Heart left ventricle (tissue), 16 donors: ENCODE measurements at places on chromosomes 11 and 22. TPM values are rescaled to one million over a fixed set of nuclear protein-coding genes. Genes with fewer than 3 reads are reported as not detected.

DNA sequence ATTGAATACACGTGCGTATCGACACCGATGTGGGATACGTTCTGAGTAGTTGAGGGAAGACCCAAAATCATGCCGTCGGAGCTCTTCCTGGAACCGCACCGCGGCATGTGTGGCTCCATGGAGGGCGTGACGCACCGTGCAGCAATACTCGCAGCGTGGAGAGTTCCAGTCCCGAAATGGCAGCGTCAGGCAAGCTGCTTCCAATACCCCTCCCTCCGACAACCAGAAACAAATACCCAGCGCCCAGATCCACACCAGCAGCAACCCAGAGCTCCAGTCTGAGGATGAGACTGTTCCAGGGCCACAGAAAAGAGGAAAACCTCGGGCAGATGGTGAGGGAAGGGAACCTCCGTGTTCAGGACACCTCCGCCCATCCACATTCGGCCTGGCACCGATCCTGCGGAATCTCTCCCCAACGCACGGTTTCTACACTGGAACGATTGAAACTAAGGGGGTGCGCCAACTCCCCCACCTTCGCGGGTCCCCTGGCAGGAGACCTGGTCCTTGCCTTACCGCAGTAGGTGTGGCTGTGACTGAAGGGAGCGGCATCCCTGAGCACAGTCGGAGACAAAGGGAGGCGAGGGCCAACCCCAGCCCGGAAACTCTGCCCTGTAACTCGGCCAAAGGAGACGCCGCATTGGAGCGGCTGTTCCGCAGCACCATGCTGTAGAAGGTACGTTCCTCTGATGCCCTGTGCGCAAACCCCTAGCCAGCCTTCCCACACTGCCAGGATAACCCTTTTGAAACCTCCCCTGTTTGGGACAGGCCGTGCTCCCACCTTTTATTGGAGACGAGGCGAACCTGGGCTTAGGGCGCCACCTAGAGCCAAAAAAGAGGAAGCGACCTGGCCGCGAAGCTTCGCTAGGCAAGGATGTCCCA lies 28.2 kb downstream of the DBX1 start:
- peak; percentile 46 for DNase-seq

DNA sequence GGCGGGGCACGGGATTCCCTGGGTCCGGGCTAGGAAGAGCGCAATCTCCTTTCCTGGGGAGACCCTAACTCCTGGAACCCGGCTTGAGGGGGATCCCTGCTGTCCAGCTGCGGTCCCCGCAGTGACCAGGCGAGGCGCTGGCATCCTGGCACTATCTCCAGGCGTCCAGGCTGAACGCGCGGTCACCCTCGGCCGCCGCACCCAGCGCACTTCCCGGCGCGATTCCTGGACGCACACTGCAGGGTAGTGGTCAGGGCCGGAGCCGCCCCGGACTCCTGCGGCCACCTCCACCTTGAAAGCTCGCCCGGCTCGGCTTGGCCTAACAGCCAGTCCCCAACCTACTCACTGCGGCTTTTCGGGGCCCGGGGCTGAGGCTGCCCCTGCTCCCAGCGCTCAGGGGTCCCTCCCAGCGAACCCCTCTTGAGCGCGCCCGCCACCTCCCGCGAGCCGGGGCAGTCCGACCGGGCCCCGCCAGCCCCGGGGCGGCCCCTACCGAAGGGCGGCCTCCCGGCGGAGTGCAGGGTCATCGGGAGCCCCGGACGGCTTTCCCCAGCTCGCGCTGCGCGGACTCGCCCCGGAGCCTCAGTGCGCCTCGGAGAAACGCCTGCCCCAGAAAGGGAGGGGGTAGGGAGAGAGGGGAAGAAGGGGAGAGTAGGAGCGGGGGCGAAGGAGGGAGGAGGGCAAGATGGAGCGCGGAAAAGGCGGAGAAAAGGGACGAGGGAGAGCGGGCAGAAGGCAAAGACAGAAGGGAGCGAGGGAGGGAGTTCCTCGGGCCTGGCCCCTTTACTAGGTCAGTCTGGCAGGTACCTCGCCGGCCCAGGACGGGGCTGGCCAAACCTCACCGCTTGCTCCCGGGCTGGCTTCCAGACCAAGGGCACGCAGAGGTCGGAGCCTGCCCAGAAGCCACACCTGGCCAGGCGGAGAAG lies 1.0 kb downstream of the POU2AF3 start:
- DNase-seq: peak; percentile 73

DNA sequence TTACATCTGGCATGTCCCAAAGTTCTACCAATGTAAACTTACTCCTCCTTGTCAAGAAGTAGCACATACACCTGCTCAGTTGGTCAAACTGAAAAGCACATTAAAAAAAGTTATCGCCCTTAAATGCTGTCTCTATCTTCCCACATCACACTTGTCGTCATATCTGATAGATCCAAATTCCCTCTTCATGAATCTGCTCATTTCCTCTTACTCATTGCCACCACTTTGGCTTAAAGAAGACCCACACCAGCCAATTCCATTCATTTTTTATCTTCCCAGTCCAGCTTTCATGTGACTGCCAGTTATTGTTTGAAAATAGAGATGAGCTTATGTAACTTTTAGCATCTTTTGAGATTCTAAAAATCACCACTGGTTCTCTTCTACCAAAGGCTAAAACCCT lies 305.9 kb upstream of the MTNR1B start:
- no peak for DNase-seq

DNA sequence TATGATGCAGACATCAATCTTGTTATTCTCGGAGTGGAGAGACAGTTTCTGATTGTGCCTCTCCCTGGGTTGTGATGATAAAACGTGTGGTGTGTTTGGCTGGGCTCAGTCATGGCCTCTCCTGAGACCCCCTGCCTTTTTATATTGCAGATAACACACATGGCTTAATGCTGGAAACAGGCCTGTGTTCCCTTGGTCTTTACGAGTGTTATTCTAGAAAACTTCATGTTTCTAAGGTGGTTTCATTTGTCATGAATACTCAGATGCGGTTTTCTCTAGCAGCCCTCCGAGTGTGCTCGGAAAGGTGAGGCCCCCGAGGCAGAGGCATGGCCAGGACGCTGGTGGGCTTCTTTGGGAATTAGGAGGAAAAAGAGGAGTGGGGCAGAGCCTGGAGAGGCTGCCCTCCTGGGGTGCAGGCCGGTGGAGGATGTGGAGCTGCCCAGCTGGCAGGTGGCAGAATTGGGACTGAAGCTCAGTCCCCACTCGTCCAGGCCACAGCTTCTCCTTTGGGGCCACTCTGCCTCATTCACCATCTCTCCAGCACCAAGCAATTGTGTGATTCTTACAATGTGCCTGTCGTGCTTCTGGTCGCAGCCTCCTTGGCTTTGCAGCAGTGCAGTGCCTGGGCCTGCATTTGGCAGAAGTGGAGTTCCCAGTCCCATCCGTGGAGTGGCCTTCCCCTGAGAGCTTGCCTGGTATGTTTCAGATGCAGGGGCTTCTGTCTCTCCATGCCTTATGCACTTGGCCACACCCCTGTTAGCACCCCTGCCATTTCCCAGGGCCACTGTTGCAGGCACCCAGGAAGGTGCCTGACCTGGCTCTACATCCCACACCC lies 309.6 kb downstream of the TBC1D22A start:
- DNase-seq: no peak

- DNase-seq: no peak
These were observed 5.5 kb downstream of the TOLLIP start for GRCh38 chr11:1303973-1304372.

- DNase-seq: no peak
These were observed 79.1 kb upstream of the AKIP1 start for GRCh38 chr11:8831861-8832260.

DNA sequence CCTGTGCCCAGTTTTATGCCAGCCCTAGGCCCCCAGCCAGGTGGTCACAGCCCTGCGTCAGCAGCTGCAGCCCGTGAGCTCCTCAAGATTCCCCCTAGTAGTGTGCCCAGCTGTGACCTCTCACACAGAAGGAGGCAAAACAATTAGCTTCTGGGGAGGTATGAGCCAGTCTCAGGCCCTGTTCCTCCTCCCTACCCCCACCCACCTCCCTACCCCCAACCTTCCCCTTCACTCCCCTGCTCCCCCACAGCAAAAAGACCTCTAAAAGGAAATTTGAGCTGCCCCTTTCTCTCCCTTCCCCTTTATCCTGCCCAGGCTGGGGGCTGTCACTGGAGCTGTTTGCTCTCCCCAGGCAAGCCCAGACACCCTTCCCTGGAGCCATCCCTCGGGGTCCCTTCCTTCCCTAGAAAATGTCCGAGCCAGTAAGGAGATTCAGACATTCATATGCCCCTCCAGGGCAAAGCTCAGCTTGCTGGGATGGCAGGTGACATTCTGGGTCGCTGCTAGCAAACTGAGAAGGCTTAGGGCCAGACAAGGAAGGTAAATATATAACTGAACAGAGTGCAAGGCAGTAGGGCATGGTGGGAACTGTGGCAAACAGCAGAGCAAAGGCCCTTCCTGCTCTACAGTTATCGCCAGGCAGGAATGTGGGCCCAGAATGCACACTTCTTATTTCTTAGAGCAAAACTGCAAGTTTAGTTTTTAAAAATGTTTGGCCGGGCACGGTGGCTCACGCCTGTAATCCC lies 300.2 kb downstream of the MN1 start:
- DNase-seq: no peak

DNA sequence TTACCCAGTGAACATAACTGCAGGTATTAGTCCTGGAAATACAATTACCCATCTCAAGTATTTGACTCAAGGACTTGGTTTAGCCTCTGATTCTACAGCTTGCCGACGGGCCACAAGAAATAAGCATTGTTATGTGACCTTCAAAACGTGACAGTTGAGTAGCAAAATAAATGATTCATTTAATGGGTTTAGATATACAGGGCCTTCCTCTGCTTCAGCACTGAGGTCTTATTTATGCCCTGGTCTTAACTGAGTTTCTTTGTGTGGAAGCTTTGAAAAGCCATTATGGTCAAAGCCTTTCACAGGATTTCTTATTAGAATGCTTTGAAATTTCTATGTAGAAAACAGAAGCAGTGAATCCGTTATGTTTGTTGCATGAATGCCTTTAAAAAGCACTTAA lies 899.2 kb upstream of the API5 start:
- DNase-seq: no peak

DNA sequence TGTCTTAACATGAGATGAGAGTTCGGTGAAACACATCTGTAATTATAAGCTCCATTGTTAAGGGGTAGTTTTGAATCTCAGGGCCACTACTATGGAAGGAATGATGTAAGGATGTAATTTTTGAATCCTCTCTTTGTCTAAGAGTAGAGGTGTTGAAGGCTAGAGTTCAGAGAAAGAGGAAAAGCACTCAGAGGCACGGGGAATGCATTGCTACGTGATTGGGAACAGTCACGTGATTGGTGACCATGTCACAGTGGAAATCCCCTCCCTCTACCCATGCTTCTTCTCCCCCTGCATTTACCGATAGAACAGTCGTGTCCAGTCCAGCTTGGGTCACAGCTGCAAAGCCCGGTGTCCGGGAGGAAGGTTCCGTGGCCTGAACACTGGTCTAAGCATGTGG lies 230.3 kb upstream of the NARS2 start:
- no peak for DNase-seq

- DNase-seq: no peak
These were observed 180.8 kb downstream of the BRD1 start for GRCh38 chr22:49646876-49647275.

DNA sequence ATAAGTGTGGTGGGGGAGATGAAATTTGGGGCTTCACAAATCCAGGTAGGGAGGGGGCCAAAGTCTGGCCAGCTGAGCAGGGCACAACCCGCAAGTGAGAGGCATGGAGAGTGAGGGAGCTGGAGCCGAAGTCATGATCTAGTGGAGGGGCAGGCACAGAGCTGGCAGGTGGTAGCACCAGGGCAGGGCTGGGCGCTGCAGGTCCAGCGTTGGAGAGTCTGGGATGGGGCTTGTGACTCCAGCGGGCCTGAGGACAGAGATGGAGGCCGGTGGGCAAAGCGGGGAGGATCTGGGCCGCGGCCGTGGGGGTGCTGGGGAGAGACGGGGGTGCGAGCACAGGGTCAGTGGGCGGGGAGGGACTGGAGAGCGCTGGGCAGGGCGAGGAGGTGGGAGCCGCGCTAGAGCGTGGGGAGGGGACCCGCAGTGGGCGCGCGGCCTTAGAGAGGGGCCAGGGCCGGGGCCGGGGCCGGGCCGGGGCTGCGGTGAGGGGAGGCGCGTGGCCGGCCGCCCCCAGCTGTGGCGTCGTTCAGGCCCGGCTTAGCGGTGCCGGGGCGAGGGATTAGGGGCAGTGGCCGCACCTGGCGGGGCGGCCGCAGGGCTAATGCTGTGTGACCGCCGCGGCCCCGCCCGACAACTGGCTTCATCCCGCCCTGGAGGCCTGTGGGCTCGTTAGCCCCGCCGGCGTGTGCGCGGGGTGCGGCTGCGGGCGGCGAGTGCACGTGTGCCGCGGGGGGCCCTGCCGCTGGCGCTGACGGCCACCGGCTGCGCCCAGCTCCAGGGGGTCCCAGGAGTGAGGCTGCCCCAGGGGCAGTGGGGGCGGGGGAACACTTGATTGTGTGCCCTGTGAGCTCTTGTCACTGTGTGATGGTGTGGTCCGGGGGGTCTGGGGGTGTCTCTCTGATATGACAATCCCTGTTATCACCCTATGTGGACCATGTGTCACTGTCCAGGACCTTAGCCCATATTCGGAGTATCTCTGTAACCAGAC lies 23.6 kb upstream of the MYOD1 start:
- no peak for DNase-seq

DNA sequence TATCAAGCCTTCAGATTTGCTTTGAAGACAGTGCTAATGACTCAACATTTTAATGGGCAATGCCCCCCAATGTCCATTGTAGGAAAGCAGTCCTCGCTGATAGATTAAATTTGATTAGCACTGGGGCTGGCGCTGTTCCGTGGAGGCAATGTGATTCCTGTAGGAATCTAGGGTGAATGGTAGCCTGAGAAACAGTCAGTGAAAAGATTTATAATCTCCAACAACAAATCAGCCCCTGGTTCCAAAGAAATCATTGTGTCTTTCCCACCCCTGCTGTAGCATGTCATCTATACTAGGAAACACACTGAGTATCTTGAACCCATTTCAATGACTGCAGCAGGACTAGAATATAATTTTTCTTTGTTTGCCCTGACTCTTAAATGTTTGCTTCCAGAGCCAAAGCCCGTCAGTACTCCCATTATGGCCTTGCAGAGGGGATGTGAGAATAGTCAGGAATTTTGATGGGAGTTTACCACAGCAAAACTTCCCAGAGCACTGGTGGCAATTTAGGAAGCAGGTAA lies 36.1 kb downstream of the MPPED2 start:
- no peak for DNase-seq

Gene NEU3
- total RNA-seq: 10.9 TPM

Gene BLID
- not detected for total RNA-seq

Gene PRPF19
- total RNA-seq: 37.0 TPM

Gene VPS26B
- total RNA-seq: 43.4 TPM

Gene SHANK3
- total RNA-seq: 21.8 TPM

Gene MGAT3
- total RNA-seq: 3.7 TPM

Gene ISX
- not detected for total RNA-seq

Gene MAP6
- total RNA-seq: 6.1 TPM

Gene GUCD1
- 227 TPM for total RNA-seq

Gene ENTHD1
- not detected for total RNA-seq

Gene ALDH3B2
- total RNA-seq: not detected

Gene TNRC6B
- total RNA-seq: 45.0 TPM

Gene AASDHPPT
- total RNA-seq: 30.0 TPM

Gene CRYBB2
- total RNA-seq: not detected

Gene RAB3IL1
- 22.0 TPM for total RNA-seq

Gene KCNJ4
- total RNA-seq: 39.7 TPM
